ENCODE measurements at places on chromosomes 4 and X.

- DNase-seq: no peak
Measured at GRCh38 chrX:18885328-18886004, 98.4 kb downstream of the PHKA2 start.

- no peak for DNase-seq
Measured at GRCh38 chr4:40448875-40449274, 113.7 kb downstream of the CHRNA9 start.

DNA sequence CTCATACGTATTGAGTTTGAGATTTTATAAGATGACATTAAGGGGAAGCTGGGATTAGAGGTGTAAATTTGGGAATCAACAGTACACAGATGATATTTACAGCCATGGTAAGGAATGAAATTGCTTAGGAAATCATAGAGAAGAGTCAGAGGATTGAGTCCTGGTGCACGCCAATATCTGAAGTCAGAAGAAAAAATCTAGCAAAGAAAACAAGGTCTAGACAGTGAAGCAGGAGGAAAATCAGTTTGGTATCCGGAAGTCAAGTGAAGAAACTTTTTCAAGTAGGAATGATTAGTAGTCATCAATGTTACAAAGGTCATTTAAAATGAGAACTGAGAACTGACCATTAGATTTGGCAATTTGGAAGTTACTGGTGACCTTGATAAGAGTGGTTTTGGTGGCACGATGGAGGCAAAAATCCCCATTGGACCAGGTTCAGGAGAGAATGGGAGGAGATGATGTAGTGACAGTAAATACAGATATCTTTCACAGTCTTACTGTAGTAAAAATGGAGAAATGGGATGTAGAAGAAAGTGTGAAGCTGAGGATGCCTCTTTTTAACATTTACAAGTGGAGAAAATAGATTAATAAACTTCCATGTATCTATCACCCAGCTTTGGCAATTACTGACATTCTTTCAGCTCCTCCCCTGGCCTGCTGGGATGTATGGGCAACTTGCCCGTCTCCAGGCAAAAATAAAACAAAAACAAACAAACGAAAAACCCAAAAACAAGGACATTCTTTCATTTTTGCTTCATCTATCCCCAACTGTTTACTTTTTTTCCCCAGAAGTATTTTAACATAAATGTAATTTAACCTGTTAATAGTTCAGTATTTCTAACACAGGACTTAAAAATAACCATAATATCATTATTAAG, 11.4 kb upstream of the GPR34 start:
- no peak for DNase-seq

GRCh38 chrX:110042496-110042895, 39.6 kb downstream of the TMEM164 start:
- no peak for DNase-seq

GRCh38 chr4:185792384-185793115, 19.4 kb downstream of the SORBS2 start:
- no peak for DNase-seq

DNA sequence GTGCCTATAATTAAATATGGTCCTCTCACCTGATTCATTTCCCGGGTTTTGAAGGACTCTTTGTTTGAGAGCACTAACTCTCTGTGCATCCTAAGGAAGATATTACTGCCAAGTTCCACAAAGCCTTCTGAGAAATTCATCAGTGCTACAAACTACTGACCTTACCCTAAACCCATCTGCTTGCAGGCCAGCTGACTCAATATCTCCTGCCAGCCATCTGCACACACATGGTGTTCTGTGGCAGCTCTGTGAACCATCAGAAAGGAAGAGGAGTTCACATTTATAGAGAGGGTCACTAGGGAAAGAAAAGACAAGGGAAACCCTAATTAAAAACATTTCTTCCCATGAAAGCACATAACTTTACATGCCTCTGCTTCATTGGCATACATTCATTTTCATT, 156.7 kb downstream of the ATP10D start:
- DNase-seq: no peak

- no peak for DNase-seq
Measured at GRCh38 chr4:183637461-183637860, 21.5 kb downstream of the RWDD4 start.

- DNase-seq: no peak
Measured at GRCh38 chrX:70129816-70130215, 3.4 kb upstream of the IGBP1 start.

DNA sequence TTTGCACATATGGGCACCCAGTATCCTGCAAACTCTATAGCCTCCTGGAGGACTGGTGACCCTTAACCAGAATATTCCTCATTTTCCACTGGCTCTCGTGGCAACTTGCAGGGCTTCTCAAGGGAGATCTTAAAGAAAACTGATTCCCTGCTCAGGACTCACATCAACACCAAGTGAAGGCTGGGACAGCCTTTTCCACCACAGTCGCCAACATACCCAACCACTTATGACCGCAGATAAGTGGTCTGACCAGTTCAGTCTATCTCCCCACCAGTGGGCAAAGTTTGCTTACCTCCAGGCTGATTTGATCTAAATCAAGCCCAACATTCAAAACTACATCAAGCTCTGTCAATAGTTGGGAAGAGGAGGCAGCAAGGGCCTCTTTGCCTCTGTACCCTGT, 289.3 kb upstream of the GATB start:
- DNase-seq: no peak

DNA sequence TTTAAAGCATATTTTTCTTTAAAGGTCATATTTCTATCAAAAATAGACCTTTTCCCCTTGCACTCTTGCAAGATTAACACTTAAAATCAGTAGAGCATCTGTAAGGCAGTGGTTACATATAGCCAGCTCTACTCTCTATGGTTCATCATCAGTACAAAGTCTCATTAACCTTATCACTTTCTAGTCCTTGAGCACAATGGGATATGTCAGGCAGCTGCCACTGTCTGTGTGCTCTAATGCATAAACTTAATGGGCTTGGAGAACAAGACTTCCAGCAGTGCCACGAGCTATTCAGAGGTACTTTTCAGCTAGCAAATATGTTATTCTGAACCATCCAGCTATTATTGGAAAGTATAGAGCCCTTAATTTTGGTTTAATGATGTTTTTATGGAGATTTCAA, 393.7 kb downstream of the GASK1B start:
- DNase-seq: no peak

DNA sequence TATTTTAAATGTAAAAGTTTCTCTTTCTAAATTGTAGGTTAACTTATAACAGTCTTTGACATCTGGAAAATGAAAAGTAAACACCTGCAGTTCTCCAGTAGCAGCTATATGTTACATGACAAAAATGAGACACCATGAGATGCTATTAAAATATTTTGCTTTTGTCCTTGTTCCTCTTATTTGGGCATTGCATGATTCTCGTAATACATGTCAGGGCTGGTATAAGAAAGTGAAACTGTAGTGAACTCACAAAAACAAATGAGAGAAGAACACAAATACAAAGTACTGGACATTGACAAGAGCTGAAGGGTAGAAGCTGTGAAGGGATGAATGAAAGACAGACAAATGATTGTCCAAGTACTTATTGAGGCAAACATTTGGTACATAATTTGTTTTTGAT, 9.0 kb downstream of the GK2 start:
- no peak for DNase-seq

- no peak for DNase-seq
Measured at GRCh38 chrX:39264023-39264422, 462.8 kb downstream of the MID1IP1 start.

DNA sequence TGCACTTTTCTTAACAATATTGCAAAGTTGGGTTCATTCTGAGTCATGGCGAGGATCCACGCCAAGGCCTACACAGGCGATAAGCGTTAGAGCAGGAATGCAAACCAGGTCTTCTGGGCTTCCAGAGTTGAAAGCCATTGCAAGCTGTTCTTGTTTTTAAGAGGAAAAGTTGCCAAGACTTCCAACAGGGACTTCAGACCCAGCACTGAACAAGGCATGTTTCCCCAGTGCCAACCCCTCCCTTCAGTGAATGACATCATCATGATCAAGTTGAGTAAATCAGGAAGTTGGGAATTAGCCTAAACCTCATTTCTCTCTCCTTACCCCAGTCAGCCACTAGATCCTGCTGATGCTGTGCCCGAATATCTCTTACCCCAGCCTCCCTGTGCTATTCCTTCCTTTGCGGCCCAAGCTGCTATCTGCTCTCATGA, 355.1 kb downstream of the HS3ST1 start:
- no peak for DNase-seq

DNA sequence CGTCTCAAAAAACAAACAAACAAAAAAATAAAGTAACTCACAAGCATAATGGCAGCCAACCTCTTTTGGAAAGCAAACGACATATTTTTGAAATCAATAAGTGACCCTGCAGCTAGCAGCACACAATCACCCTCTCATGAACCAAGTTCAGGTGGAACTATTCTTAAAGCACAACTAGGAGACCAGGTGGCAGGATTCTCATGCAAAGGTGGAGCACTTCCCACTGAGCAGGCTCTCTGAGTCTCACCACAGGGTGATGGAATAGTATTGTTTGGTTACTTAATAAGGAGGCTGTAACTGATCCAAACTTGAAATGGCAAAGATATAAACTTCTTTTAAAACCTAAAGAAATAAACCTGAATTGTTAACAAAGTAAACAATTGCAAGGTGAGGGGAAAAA, 1293.1 kb downstream of the PCDH19 start:
- DNase-seq: no peak

DNA sequence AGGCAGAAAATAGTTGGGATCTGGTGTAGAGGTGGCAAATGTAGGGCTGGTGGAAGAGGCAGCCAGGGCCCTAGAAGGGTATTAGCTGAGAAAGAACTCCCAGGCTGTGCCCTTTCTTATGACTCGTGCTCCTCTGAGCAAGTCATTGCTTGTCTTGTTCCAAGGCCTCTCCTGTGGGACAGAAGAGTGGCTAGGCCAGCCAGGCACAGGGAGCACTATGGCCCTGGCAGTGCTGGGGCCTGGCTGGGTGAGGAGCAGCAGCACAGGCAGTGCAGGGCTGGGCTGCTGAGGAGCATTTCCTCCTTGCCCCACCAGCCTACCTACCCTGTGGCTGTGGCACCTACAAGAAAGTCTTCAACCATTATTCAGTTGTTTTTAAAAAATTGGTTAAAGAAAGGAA, 298.5 kb upstream of the NR3C2 start:
- no peak for DNase-seq

DNA sequence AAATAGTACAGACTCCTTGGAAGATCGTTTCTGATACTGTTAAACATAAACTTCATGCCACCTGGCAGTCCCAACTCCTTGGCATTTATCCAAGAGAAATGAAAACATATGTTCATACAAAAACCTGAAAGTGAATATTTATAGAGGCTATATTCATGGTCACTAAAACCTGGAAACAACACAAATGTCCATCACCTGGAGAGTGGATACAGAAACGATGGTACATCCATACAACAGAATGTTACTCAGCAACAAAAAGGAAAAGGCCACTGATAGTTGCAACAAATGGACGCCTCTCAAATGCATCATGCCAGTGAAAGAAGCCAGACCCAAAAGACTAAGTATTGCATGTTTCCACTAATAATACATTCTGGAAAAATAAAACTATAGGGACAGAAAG, 34.0 kb upstream of the SORBS2 start:
- DNase-seq: no peak

DNA sequence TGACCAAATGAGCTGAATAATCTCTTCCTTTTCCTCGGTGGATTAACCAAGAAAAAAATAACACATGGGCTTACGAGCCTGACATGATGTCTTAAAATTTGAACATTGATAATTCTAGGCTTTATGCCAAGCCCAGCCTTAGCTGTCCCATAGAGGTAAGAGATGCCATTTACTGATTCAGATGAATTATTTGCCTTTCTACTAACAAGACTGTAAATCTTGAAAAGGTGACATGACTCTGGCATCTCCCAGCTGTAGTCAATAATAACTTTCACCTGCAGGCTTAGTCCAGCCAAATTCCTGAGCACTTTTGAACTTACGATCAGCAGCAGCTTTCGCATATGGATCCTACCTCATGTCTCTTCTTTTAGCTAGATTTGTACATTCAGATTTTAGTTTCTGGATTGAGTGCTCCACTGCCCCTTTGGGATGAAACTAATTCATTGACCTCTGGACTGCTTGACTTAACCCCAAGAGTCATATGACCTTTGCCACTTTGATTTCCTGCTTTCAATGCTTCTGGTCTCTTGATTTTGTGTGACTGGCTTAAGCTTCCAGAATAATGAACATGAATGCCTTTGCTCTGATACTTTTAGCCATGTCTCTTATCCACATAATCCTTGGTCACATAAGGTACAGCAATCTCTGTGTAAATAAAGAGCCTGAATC, 876.4 kb upstream of the SLIT2 start:
- DNase-seq: no peak

DNA sequence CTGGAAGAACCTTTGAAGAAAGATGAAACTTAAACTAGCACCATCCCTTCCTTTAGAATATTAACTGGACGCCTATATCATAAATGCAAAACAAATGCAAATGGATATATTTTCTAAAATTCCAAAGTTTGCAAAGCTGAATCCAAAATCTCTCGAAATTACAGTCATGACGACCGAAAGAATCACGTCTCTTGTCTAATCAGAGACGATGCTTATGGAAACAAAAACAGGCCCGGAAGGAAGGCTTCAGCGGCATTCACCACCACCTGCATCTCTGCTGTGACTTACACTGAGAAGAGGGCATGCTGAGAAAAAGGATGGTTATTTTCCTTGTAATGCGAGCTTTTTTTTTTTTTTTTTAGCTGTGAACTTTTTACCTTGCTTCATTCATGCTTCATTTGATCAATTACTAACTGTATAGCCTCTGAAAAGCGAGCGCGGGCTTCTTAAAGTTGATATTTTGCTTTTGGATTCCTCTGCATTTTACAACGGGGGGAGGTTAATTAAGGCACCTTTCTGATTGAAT, 209.3 kb downstream of the SOWAHB start:
- no peak for DNase-seq

GRCh38 chrX:52015794-52016193, 53.2 kb downstream of the MAGED4B start:
- no peak for DNase-seq

DNA sequence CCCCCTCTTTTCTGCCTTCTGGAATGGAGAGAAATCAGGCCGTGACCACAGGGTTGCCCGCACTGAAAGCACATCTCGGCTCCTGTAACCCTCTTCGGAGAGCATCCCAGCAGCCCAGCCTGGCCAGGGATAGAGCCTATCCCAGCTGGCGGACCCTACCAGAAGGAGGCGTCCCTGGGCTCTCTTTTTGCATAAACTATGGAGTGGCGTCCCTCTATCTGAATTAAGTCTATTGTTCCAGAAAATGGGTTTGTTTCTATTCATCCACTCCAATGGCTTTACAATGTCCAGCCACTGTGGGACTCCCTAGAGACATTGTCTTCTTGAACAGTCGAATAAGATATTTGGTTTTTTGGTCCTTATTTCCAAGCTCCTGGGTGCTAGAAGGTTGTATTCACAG, 689 bp upstream of the NHSL2 start:
- no peak for DNase-seq

GRCh38 chr4:17995165-17995564, 26.4 kb downstream of the LCORL start:
- DNase-seq: no peak

GRCh38 chr4:148034813-148035212, 302.9 kb downstream of the ARHGAP10 start:
- DNase-seq: no peak

DNA sequence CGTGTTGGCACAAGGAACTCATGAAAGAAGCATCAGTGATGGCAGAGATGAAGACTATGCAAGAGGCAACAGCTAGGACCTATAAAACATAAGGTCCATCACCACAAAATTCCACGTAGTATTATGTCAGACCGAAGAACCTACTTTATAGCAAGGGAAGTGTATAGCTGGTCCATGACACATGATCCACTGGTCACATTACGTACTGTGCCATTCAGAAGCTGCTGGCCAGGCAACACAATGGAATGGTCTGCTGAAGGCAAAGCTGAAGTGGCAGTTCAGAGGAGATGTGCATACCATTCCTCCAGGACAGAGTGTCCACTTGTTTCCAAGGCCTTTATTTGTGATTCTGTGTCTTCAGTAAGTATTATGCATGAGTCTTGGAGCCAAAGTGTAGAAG, 215.5 kb upstream of the UGT8 start:
- DNase-seq: no peak
